Tongue (tissue), 3 donors: ENCODE measurements at places on chromosomes 1 and 21.

DNA sequence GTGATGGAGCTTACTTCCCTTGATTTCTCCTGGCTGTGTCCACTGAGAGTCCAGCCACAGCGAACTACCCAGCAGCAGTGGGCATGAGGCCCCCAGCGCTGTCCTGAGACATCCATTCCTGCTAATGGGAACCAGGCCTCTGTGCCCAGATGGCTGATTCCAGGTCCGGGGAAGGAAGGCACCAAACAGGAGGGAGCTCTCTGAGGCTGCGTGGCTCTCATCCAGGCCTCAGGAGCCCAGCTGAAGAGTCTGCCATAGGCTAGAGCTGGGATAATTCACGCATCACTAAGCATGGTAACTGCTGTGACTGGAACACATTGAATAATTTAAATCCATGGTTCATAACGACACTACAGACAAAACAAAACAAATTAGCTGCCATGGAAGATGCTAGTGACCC, 24.7 kb upstream of the LRRC47 start:
- peak; percentile 91 for DNase-seq

- DNase-seq: no peak
Measured at GRCh38 chr1:181483285-181484195, at the start of gene CACNA1E. CACNA1E (plus strand) TSS chr1:181483517; CDS start chr1:181483745, 228 bp downstream.

DNA sequence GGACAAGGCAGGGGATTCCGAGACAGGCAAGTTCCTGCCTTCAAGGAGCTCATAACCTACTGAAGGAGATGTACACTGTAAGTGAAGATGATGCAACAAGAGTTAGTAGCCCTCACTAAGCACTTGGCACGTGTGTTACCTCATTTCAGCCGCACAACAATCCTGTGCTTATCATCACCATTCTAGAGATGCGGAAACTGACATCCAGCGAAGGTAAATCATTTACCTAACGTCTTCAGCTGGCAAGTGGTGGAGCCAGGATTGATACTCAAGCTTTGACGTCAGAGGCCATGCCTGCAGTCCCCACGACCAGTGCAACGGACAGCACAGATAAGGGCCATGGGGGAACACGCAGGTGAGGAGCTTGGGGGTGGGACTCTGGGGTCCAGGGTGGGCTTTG, 2.9 kb upstream of the UBXN10 start:
- no peak for DNase-seq

GRCh38 chr1:202234331-202235002, 40.9 kb downstream of the LGR6 start:
- DNase-seq: no peak

GRCh38 chr1:39717809-39718208, 20.9 kb upstream of the PPIE start:
- DNase-seq: no peak

GRCh38 chr1:29284286-29284960, 48.1 kb downstream of the PTPRU start:
- DNase-seq: no peak

DNA sequence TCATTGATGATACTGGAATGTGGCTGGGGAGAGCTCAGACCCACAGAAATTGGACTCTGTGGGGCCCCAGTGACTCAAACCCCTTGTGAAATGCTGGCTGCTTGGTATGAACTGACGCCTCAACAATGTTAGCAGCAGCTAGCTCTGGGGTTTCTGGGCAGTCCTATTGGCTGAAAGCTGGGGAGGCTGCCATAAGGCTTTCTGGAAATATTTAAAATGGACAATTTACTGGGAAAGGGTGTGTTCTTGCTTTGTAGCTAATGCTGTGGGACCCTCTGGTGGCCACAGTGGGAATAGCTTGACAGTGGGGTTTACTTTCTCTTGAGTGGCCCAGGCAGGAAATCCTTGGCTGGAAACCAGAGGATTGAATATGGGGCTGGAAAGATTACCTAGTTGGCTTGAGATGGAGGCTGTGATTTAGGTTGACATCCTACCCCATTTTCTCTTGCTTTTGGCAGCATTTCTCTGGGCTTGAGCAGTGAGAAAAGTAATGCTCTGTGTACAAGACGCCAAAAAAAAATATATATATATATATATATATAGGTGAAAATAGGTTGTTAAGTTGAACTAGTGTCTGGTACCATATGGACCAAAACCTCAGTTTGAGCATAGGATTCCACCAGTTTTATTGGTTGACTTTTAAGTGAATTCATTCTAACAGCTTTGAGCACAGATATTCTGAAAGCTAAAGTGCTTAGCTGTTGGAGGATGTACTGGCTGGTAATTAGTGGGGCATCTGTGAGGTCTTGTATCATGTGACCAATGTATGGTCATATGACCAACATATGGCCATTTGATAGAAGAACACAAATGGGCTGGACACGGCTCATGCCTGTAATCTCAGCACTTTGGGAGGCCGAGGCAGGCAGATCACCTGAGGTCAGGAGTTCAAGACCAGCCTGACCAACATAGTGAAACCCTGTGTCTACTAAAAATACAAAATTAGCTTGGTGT, 8.2 kb upstream of the S100A10 start:
- peak; percentile 94 for DNase-seq

GRCh38 chr1:6897138-6897537, 111.9 kb downstream of the CAMTA1 start:
- no peak for DNase-seq

DNA sequence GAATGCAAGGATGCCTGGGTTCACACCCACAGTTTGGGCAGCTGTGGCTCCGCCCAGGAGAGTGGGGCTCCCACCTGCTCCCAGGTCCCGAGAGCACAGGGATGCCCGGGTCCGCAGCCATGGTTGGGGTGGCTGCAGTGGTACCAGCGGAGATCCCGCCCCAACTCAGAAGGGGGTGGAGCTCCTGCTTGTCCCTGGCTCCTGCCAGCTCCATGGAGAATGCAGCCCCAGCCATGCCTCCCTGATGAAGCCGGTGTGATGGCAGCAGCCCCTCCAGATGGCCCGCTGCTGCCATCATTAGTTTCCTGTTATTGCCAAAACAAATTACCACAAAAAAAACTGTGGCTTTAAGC, 113.1 kb upstream of the RUNX3 start:
- no peak for DNase-seq

GRCh38 chr1:209755926-209756614, at the start of gene TRAF3IP3:
TRAF3IP3 (plus strand) TSS chr1:209756053; CDS start chr1:209760040, 3,987 bp downstream.
- DNase-seq: no peak

GRCh38 chr1:55257958-55258357, 42.8 kb upstream of the USP24 start:
- no peak for DNase-seq

- no peak for DNase-seq
Measured at GRCh38 chr1:212290608-212291007, 5.4 kb downstream of the PPP2R5A start.

DNA sequence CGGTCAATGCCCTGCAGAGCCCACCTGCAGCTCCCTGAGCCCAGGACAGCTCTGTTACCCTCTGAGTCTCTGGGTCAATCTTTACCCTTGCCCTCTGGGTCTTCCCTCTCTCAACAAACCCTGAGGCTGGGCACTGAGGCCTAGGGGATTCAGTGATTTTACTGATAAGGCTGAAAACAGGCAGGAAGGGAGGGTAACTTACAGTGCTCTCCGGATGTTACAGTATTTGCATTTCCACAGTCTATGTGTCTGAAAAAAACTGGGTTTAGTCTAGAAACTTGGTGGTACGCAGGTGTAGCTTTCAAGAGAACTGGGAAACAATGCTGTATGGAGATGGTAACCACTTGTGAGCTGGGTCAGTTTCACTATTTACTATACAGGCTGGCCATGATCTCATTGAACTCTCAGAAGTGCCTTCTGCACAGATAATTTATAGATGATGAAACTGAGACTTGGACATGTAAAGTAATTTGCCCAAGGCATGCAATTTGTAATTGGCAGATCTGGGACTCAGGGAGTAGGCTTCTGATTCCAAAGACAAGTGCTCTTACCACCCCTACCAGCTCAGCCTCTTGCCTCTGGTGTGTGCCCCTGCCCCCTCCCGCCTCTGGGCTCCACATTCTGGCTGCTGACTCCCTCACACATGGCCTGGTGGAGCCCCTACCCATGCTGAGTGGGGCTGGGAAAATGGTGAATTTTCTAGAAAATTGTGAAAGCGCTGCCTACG, 48.8 kb downstream of the TENT5C start:
- DNase-seq: no peak

GRCh38 chr1:213973129-213973528, 14.6 kb upstream of the PROX1 start:
- DNase-seq: no peak

DNA sequence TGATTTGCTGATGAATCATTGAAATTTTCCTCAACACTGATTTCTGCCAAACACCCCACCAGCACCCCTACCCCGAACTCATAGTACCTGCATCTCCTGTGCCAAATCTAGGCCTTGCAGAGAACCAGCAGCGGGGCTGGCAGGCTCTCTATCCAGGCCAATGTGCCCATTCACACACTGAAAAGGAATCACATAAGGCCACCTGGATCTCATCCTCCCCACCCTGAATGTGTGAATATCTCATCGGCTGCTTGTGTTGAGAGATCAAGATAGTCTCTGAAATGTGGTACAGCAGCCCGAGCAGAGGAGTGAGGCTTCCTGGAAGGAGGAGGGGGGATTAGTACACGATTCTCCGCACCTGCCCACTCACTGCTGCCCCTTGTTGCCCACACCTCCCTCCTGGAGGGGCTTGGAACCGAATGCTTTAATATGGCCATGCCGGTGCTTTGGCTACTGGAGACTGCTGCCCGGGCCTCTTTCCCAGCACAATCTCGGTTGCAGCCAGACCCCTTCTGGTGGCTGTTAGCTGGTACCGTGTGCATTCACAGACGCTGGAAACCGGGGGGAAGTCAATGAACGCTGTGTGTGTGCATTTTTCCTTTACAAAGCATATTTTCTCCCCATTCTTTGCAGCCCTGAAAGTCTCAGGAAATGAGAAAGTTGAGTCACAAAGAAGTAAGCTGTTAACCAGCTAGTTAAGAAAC, 619.5 kb downstream of the MATN1 start:
- no peak for DNase-seq

GRCh38 chr1:64039390-64039926, 164.0 kb upstream of the UBE2U start:
- peak; percentile 80 for DNase-seq

DNA sequence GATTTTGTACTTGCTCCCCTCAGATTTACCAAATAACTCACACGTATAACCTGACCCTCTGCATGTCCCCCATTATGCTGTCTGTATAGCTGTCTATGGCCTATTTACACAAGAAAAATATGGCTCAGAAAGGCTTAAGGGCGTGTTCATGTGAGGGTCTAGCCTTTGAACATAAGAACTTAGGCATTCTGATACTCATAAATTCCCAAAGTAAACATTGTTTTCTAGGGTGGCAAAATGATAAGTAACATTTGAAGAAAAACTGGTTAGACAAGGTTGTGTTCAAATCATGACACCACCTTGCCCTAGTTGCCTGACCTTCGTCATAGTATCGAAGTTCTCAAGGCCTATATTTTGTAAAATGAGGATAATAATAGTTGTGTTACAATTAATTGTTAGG, 394.6 kb downstream of the LRRIQ3 start:
- DNase-seq: no peak

DNA sequence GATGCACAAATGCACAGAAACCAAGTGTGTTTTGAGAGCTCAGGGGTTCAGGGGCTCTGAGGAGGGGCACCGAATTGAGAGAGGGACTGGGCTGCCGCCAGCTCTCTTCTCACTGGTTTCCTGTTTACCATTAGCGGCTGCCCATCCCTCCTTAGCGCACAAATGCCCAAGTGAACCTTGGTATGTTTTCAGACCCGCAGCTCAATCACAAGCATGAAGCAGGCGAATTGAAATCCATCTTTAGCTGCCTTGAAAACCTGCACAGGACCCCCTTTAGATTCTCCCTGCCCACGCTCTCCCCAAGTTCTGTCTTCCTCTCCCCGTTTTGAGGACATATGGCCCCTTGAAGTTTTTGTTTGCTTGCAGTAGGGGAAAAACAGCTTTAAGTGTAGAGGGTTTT, 61.1 kb upstream of the ACOT11 start:
- DNase-seq: peak; percentile 38

DNA sequence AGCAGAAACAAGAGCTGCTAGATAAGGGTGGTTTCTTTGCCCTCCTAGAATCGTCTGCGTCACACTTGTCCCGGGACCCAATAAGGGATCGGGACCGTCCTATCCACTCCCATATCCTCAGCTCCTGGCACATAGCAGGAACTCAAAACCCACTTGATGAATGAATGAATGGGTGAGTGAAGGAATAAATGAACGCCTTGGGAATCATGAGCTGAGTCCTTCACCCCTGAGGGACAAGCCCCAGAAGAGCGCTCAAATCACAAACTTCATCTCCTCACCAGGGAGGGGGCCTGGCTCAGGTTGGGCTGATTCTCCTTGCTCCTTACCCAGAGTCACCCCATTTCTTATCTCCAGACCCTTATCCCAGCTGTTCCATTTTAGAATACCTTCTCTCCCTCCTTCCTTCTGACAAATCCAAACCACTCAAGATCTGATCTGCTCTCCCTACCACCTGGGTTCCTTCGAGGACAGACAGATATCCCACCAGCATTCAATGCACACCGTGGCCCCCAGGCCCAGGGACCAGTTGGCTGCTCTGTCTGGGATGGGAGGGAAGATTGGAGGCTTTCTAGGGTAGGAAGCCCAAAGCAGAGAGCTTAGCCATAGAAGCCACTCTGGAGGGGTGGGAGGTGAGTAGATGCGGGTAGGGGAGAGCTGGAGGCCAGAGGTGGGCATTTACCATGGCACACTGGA, 643 bp upstream of the MOB3C start:
- DNase-seq: no peak

DNA sequence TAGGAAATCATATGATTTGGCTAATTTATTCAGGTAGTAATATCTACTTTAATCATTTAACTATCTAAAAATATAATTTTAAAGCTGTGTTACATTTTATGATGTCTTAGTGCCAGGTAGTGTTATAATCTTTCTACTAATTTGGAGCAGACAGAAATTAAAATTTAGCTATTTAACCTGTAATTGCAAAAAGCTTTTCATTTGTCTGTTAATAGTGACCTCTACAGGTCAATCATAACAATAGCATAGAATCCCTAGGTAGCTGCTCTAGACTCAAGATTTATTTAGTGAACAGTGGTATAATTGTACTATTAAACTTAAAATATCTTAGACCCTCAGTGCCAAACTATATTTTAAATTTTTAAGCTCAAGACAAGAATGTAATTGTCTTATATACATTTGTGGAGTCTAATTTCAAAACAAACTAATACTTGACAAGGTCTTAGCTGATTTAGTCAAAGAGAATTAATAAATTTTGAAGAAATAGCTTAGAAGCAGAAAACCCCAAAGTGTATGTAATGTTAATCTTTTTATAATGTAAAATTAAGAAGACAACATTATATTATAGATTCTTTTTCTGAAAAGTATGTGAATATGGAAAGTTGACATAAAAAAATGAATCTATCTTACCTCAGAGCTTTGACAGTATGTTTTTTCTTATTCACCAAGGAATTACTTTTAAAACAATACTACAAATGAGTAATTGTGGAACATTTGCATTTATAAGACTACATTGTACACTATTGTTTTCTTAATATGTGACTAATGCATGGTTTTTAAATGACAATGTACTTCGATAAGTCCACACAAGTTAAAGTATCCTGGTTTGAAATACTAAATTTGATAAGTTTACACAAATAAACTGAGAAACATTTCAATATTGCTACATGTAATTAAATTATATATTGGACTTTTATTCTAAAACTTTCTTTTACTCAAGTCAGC, 64.1 kb upstream of the RNPC3 start:
- DNase-seq: peak; percentile 38
